ENCODE measurements at places on chromosomes 2 and 18.

GRCh38 chr2:215921895-215922294 lies 91.5 kb downstream of the MREG start:
- peak; percentile 85 for DNase-seq

DNA sequence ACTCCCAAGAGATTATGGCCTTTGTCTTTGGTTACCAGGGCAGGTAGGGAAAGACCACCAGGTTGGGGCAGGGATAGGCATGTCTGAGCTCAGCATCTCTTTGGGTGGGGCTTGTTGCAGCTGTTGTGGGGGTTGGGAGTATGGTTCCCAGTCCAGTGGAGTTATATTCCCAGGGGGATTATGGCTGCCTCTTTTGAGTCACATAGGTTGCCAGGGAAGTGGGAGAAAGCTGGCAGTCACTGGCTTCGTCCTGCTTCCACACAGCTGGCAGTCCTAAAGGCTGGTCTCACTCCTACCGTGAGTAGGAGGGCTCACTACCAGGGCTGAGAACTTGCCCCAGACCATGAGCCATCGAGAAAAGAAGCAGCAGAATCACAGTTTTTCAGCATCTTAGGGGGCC lies 79.1 kb downstream of the LYPD6 start:
- no peak for DNase-seq

- no peak for DNase-seq
Measured at GRCh38 chr2:184743096-184743495, 144.8 kb downstream of the ZNF804A start.

GRCh38 chr2:30098266-30099005 lies 48.4 kb upstream of the YPEL5 start:
- no peak for DNase-seq

- no peak for DNase-seq
Measured at GRCh38 chr2:73257425-73258125, 23.5 kb downstream of the CCT7 start.
